ENCODE measurements at places on chromosomes 1 and 21. TPM values are rescaled to one million over a fixed set of nuclear protein-coding genes. Genes with fewer than 3 reads are reported as not detected.
A peak's percentile ranks its signal among the peaks of the same experiment; 100 is the strongest.

GRCh38 chr1:2232916-2233438 is 4.9 kb downstream of the SKI start:
- H3K4me1 ChIP-seq, result peaks cover 56% of the 10 kb centered on the region
- DNase-seq, result no peak
- no peaks in the 10 kb centered on the region for H3K27me3 ChIP-seq
- H3K27ac ChIP-seq, result peak overlapping the region; percentile 92
- peaks cover 35% of the 10 kb centered on the region for H3K36me3 ChIP-seq

- DNase-seq, result no peak
- H3K27me3 ChIP-seq, result no peaks in the 10 kb centered on the region
- H3K27ac ChIP-seq, result no peak overlapping the region
- H3K4me1 ChIP-seq, result no peaks in the 10 kb centered on the region
- H3K36me3 ChIP-seq, result no peaks in the 10 kb centered on the region
- no peak overlapping the region for H3K4me3 ChIP-seq
These were observed 408.7 kb downstream of the NCAM2 start for GRCh38 chr21:21406921-21407320.

- H3K4me1 ChIP-seq, result peaks cover 5% of the 10 kb centered on the region
- H3K4me3 ChIP-seq, result no peak overlapping the region
- DNase-seq, result no peak
- H3K27ac ChIP-seq, result no peak overlapping the region
- H3K27me3 ChIP-seq, result no peaks in the 10 kb centered on the region
These were observed 75.1 kb downstream of the DTL start for GRCh38 chr1:212110617-212111016.

DNA sequence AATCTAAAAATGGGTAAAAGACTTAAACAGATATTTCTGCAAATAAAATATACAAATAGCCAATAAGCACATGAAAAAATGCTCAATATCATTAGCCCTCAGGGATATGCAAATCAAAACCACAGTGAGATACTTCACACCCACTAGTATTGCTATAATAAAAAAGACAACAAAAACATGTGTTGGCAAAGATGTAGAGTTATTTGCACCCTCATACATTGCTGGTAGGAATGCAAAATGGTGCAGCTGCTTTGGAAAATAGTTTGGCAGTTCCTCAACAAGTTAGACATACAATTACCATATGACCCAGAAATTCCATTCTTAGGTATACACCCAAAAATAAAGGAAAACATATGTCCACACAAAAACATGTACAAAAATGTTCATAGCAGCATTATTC is 30.2 kb downstream of the ZZZ3 start:
- H3K27ac ChIP-seq, result peak overlapping the region; percentile 9
- no peak overlapping the region for H3K4me3 ChIP-seq
- peaks cover 31% of the 10 kb centered on the region for H3K4me1 ChIP-seq
- no peak for DNase-seq
- no peaks in the 10 kb centered on the region for H3K27me3 ChIP-seq
- H3K36me3 ChIP-seq, result peaks cover 69% of the 10 kb centered on the region

DNA sequence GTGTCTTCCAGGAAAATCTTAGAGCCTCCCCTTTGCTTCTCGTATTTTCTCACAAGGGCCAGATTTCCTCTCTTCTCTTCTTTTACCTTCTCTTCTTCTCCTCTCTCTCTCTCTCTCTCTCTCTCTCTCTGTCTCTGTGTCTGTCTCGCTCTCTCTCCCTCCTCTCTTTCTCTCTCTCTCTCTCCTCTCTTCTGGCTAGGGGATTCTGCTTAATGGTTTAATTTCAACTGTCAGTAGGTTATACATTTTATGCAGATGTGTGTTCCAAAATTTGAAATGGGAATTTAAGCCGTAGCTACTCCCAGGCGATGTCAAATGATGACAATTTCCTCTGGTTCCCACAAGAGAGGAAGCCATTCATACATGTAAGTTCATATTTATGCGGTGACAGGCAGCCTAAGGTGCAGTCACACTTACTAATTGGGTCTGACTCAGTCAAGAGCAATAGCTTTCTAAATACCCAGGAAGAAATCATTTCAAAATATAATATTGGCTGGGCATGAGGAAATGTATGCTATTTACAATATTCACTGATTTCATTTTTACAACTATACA is 1.4 kb downstream of the DSCAM start:
- no peak overlapping the region for H3K27ac ChIP-seq
- no peaks in the 10 kb centered on the region for H3K36me3 ChIP-seq
- no peak overlapping the region for H3K4me3 ChIP-seq
- peaks cover 37% of the 10 kb centered on the region for H3K27me3 ChIP-seq
- H3K4me1 ChIP-seq, result no peaks in the 10 kb centered on the region
- no peak for DNase-seq

- H3K4me1 ChIP-seq, result no peaks in the 10 kb centered on the region
- H3K27ac ChIP-seq, result no peak overlapping the region
- no peaks in the 10 kb centered on the region for H3K36me3 ChIP-seq
- H3K4me3 ChIP-seq, result no peak overlapping the region
- peaks cover 13% of the 10 kb centered on the region for H3K27me3 ChIP-seq
- DNase-seq, result no peak
These were observed 24.1 kb downstream of the ACTN2 start for GRCh38 chr1:236710328-236710892.

Gene AMY2A
- not detected for total RNA-seq

DNA sequence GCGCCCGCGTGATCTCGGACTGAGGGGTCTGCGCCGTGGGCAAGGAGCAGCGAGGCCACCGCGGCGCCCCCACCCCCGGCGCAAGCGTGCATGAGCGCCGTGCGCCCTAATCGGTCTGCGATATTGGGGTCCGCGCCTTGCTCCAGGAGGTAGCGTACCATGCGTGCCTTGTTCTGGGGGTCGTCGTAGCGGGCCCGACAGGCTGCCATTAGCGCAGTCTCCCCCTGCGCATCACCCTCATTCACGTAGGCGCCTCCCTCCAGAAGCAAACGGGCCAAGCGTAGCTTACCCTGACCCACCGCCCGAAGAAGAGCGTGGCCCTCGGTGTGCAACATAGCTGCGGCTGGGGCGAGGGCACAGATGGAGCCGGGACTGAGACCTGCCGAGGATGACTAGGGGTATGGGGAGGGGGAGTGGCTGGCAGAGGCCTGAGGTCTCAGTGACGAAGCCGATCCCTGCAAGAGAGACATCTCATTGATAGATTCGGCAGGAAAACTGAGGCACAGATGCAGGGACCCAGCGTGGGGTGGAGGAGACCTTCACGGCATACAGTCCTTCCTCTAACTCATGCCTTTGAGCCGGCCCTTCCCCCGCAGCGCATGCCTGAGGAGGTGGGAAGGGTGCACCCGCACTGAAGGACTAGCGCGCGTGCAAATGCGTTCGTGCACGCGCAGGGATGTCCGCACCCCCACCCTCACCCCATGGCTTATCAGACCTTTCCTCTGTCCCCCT is 2.8 kb downstream of the ANKRD34A start:
- no peaks in the 10 kb centered on the region for H3K27me3 ChIP-seq
- peak overlapping the region; percentile 91 for H3K27ac ChIP-seq
- peaks cover 37% of the 10 kb centered on the region for H3K4me1 ChIP-seq
- H3K4me3 ChIP-seq, result peak overlapping the region; percentile 92
- H3K36me3 ChIP-seq, result peaks cover 16% of the 10 kb centered on the region

- H3K4me3 ChIP-seq, result no peak overlapping the region
- no peak overlapping the region for H3K27ac ChIP-seq
- no peaks in the 10 kb centered on the region for H3K4me1 ChIP-seq
- DNase-seq, result no peak
- no peaks in the 10 kb centered on the region for H3K36me3 ChIP-seq
- no peaks in the 10 kb centered on the region for H3K27me3 ChIP-seq
These were observed 31.7 kb downstream of the ZP4 start for GRCh38 chr1:237858992-237859391.

DNA sequence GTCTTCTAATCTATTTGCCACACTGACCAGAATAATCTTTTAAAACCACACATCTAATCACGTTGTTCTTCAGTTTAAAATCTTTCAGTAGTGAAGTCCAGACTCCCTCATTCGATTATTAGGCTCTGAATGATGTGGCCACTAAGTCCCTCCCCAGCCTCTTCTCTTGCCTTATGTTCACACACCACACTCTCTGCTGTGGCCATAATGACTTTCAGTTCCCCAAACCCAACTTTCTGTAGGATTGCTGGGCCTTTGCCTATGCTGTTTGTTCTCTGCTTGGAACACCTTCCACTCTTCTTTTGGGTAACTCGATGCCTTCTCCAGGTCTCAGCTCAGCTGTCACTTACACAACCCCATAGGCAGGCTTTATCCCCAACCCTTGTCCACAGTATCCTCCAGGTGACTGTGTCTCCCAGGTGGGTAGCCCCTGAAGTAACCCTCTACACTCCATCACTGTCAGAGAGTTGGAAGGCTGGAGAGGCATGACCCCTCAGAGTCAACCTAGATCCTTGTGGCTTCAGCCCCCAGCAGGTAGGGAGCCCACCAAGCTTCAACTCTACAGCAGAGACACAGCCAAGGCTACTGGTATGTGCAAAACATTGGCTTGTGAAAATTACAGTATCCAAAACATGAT is 8.4 kb upstream of the SLC37A1 start:
- peaks cover 10% of the 10 kb centered on the region for H3K4me1 ChIP-seq
- H3K27ac ChIP-seq, result no peak overlapping the region
- no peak overlapping the region for H3K4me3 ChIP-seq
- H3K36me3 ChIP-seq, result no peaks in the 10 kb centered on the region

GRCh38 chr1:236281198-236281653 is 532 bp downstream of the ERO1B start:
- peaks cover 3% of the 10 kb centered on the region for H3K36me3 ChIP-seq
- DNase-seq, result peak; percentile 39
- H3K4me3 ChIP-seq, result peak overlapping the region; percentile 80
- H3K4me1 ChIP-seq, result peaks cover 49% of the 10 kb centered on the region
- H3K27me3 ChIP-seq, result peaks cover 1% of the 10 kb centered on the region

DNA sequence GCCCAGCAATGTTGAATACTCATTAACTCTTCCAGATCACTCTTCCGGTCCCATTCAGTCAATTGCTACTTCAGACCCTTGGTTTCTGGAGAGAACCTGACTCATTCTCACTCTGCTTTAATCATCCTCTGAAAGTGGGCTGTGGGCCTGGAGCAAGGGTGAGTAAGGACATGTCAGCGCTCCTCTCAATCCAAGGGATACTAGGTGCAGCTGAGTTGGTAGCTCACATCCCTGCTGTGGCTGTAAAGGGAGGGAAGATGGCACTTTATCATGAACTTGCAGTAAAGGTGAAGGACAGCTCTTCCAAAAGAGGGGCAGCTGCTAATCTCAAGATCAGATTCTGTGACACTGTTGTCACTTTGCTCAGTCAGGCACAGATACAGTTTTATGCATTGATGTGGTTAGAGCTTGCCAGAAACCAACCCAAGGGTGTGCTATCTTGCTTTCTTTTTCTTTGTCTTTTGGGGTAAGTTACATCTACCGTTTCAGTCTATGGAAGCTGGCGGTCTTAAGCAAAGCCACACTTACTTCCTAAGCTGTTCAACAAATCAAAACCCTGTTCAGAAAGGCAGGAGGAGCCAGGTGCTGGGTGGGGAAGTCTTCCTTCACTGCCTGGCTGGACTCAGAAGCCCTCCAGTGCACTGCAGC is 26.5 kb upstream of the NTPCR start:
- H3K4me1 ChIP-seq, result peaks cover 30% of the 10 kb centered on the region
- H3K36me3 ChIP-seq, result no peaks in the 10 kb centered on the region
- peak; percentile 61 for DNase-seq
- H3K27me3 ChIP-seq, result peaks cover 3% of the 10 kb centered on the region
- H3K4me3 ChIP-seq, result peak overlapping the region; percentile 27
- peak overlapping the region; percentile 95 for H3K27ac ChIP-seq

- H3K36me3 ChIP-seq, result no peaks in the 10 kb centered on the region
- H3K4me1 ChIP-seq, result peaks cover 16% of the 10 kb centered on the region
- H3K27me3 ChIP-seq, result no peaks in the 10 kb centered on the region
- no peak for DNase-seq
These were observed 242.4 kb upstream of the RAB4A start for GRCh38 chr1:229028544-229028943.

Gene HSD3B1
- not detected for total RNA-seq

GRCh38 chr1:213268221-213268620 is 217.2 kb downstream of the RPS6KC1 start:
- no peak overlapping the region for H3K4me3 ChIP-seq
- H3K27me3 ChIP-seq, result no peaks in the 10 kb centered on the region
- DNase-seq, result no peak
- no peaks in the 10 kb centered on the region for H3K4me1 ChIP-seq
- H3K36me3 ChIP-seq, result peaks cover 46% of the 10 kb centered on the region
- H3K27ac ChIP-seq, result no peak overlapping the region

DNA sequence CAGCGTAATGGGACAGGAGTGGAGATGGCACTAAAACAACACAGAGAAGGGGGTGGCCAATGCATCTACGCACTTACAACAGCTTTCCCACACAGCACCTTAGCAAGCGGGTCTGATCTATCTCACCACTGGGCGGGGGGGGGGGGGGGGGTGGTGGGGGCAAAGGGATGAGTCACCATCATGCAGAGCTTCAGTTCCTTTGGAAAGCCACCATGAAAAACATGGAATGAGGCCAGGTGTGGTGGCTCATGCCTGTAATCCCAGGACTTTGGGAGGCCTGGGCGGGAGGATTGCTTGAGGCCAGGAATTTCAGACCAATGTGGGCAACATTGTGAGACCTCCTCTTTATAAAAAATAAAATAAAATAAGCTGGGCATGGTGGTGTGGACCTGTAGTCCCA is 47.2 kb downstream of the KLHDC7A start:
- H3K4me3 ChIP-seq, result no peak overlapping the region
- no peaks in the 10 kb centered on the region for H3K36me3 ChIP-seq
- H3K27me3 ChIP-seq, result peaks cover 15% of the 10 kb centered on the region
- H3K27ac ChIP-seq, result no peak overlapping the region

Gene SYT14
- not detected for total RNA-seq

DNA sequence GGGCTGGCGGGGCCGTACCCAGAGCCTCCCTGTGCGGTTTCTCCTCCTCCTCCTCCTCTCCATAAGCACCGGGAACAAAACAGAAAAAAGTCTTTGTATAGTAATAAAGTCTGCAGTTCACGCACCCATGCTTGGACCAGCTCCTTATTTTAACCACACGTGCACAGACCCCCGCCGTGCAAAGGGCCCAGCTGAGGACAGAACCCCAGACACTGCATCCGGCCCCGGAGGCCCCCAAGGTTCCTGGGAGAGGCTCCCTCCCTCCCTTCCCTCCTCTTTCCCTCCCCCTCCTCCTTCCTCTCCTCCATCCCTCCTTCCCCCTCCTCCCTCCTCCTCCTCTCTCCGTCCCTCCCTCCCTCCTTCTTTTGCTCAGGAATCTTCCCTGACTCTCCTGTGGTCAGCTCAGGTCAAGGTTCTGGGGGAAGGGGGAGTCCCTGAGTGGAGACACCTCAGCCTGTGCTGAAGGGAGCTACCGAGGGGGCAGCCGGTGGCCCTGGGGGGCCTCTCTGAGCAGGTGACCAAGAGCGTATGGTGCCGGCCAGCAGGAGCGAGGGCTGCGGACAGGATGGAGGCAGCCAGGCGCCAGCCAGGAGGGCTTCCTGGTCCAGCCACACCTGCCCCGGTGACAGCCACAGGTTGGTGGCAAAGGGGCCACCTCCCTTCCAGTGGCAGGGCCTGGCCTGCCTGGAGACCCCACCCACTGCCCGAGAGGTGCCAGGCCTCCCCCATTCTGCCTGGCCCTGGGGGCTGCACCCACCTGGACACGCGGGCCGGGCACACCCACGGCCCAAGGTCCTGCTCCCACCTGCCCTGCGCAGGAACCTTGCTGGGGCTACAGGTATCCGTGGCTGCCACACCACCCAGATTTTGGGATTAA is 3.2 kb upstream of the TTLL10 start:
- H3K27ac ChIP-seq, result no peak overlapping the region
- H3K36me3 ChIP-seq, result no peaks in the 10 kb centered on the region
- DNase-seq, result no peak
- peaks cover 4% of the 10 kb centered on the region for H3K27me3 ChIP-seq

Gene BTG2
- total RNA-seq, result 115 TPM

Gene SPRR5
- total RNA-seq, result not detected

Measured in activated CD8-positive, alpha-beta T cell treated with anti-CD3 and anti-CD28 coated beads for 36 hours (primary cell).